ENCODE measurements at places on chromosomes 12 and 14. TPM values are rescaled to one million over a fixed set of nuclear protein-coding genes. Genes with fewer than 3 reads are reported as not detected.

DNA sequence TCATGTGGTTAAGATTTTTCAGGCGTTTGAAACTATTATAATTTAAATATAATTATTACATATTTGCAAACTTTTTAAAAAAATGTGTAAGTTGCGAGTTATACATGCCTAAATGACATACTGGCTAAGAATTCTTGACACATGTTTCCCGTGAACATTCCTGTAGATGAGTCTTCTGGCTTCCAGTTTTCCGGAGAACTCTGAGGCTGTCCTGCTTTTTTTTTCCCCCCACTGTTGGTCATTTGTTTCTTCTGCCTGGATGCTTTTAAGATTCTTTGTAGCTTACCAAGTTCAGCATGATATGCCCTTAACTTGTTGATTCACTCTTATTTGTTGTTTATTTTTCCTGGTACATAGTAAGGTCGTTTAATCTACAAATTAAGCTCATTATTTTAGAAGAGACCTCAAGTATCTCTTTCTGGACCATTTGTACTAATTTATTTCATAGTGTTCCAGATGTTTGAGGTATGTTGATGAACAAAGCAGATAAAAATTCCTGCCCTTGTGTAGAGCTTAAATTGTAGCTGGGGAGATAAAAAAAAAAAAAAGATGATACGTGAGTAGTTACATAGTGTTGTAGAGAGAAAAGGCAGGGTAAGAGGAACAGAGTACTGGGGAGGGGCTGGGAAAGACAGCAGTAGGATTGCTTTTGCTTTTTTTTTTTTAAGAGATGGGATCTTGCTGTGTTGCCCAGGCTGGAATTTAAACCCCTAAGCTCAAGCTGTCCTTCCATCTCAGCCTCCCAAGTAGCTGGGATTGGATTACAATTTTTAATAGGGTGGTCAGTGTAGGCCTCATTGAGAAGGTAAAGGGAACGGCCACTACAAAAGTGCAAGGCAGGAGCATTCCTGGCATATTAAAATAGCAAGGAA lies 32.8 kb downstream of the ARHGAP5 start:
- DNase-seq = no peak

GRCh38 chr12:49198431-49199155 lies 9.7 kb upstream of the TUBA1A start:
- DNase-seq = no peak

- no peak for DNase-seq
These were observed 380.1 kb downstream of the ZFP36L1 start for GRCh38 chr14:68412505-68413465.

- DNase-seq = no peak
These were observed 48.5 kb downstream of the ADGRD1 start for GRCh38 chr12:131002216-131002631.

DNA sequence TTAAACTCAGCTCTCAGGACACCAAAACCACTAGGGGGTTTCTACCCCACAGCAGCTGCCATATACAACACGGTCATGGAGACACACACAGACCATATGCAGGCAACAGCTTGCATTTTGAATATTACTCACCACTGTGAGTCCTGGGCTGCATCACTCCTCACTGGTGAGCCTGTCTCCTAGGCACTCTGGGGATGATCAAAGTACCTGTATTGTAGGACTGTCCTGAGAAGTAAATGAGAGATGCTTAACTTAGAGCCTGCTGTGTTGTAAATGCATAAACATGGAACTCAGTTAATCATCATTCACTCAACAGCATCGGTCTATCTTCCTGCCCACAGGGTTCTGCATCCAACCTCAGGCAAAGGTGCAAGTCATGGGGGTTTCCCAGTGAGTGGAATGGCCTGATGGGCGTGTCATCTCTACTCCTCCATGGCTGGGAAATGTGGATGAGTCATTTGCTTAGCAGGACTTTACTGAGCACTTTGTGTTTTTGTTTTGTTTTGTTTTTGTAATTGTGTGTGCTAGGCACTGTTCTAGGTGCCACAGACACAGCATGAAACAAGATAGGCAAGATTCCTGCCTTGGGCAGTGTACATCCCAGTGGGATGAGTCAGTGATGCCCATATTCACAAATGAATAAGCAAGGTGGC lies 1141.2 kb upstream of the TMEM132C start:
- no peak for DNase-seq

- DNase-seq = no peak
These were observed 12.4 kb downstream of the PPM1H start for GRCh38 chr12:62922539-62922938.

DNA sequence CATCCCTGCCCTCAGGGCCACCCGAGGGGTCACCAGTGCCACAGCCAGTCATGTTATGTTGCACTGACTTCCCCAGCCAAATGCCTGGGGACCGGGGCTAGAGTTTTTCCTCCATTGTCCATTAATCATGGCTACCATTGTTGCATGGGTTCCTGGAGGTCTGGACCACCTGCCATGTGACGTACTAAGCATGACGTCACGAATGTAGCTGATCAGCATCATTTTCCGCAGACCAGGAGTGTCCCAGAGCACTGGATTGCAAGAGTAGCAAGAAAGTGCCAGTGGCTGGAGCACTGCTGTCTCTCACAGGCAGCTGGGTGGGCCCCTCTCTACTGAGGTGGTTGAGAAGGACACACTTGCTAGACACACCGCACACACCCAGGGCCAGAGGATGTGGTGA lies 6.9 kb upstream of the C14orf180 start:
- DNase-seq = no peak

DNA sequence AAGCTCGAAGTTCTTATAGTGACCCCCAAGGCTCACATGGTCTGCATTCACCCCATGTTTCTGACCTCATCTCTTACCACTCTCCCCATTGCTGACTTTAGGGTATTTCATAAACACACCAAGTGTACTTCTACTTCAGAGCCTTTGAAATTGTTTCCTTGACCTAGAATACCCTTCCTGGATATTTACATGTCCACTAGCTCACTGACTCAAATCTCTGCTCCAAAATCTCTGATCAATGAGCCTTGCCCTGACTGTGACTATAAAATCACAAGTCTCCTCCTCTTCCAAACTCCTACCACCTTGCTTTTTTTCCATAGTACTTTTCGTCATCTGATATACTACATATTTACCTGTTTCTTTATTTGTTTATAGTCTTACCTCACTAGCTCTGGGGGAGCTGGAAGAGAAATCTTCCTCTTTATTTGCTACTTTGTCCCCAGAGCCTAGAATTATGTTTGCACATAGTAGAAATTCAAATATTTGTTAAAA lies 105.1 kb downstream of the RMST start:
- DNase-seq = no peak

GRCh38 chr14:92903359-92903758 lies 19.6 kb upstream of the CHGA start:
- no peak for DNase-seq

- no peak for DNase-seq
These were observed 691 bp downstream of the SLC2A13 start for GRCh38 chr12:40105265-40105514.

GRCh38 chr14:56170028-56170427 lies 51.8 kb downstream of the PELI2 start:
- no peak for DNase-seq

- no peak for DNase-seq
These were observed 48.5 kb downstream of the BBS10 start for GRCh38 chr12:76299536-76300296.

- no peak for DNase-seq
These were observed 138.0 kb downstream of the AACS start for GRCh38 chr12:125203145-125203765.

DNA sequence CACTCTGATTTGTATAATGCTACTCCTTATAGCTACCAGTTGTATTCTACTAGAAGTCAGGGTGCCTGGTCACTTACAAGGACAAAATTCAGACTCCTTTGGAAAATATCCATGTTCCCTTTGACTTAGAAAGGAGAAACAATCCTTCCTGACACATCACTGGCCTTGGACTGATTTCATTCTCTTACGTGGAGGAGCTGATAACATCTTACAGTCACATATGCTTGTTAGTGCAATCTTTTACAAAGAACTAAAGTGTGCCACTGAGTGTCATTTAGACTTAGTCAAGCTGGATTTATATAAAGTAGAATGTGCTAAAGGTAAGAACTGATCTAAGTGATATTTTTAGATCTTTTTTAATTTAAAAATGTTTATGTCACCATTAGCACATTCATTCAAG lies 131.0 kb upstream of the TMTC2 start:
- DNase-seq = no peak

- no peak for DNase-seq
These were observed 88.1 kb downstream of the PAPOLA start for GRCh38 chr14:96590190-96590864.

DNA sequence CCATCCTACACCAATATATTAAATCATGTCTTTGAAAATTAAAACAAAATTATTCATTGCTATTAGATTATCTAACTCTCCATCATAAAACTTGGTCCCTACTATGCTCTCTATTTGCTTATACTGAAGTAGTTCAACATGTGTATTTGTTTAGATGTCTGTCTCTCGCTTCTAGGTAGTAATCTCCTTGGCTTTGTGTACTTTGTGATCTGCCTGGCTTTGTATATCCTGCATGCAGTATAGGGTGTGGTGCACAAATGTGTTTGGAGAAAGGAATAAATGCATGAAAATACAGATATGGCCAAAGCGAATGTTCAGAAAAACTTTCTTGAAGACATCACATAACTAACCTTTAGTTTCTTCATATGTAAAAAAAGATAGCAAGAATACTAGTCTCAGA lies 246.6 kb upstream of the LRFN5 start:
- DNase-seq = no peak

DNA sequence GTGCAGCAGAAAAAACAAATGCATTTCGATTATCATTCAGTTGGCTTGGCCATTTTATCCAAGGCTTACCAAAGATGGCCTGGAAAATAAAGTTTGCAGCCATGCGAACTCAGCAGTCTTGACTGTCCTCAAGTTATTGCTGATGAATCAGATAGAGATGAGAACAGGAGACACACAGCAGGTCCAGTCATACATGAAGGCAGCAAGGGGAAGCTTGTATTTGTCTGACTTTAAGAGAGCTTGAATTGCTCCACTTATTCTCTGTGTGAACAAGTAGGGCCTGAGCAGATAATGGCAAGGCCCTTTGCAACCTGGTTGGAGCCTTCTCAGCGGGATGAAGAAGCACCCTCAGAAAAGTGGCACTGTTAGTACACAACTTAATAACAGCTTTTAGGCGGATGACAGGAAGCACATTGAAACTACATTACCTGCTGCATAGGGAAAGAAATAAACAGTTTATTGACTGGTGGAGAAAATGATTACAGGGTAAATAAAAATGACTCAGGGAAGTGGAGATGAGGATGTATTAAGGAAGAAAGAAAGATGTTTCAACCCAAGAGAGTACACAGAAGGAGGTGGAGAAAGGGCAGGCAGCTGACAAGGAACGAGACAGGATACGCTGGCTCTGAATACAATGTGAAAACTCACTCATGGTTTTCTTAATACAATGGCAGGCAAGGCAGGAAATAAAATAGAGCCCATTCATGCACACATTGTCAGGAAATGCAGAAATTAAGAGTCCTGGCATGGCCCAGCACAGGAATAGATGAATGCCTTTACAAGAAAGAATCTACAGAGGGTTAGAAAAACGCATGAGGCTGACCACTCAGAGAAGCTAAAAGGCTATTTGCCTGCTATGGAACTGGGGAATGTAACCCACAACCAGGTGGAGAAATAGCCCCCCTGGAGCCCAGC lies 128.4 kb downstream of the GALC start:
- no peak for DNase-seq

DNA sequence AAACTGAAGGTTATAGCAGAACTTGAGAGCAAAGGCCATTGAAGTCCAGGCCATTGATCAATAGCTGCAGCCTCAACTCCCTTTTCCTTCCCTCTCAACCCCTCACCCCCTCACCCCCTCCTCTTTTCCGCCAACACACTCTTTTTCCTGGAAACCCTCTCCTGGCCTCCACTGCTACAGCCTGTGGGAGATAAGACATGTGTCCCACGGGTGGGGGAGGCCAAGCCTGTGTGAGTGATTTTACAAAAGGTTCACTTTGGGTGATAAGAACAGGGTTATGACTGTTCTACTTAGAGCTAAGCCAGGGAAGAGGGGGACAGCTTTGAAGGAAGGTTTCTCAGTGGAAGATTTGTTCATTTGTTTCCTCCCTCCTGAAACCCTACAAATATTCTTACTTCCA lies 9.2 kb upstream of the FGF23 start:
- DNase-seq = no peak

- no peak for DNase-seq
These were observed 1145.3 kb downstream of the FSCB start for GRCh38 chr14:43361751-43362150.

PDE3A gene
- 1.3 TPM for total RNA-seq

OR11H12 gene
- not detected for total RNA-seq

OR6C6 gene
- not detected for total RNA-seq

RBM19 gene
- 27.4 TPM for total RNA-seq

KLRB1 gene
- total RNA-seq = not detected

LBHD2 gene
- total RNA-seq = not detected

GALNT16 gene
- 124 TPM for total RNA-seq

PLEKHD1 gene
- 1.3 TPM for total RNA-seq

KLHL33 gene
- 0.15 TPM for total RNA-seq

GNG2 gene
- 245 TPM for total RNA-seq

BEGAIN gene
- total RNA-seq = 7.0 TPM

DPF3 gene
- 13.7 TPM for total RNA-seq

SDS gene
- not detected for total RNA-seq

GXYLT1 gene
- 3.4 TPM for total RNA-seq

Measured in glutamatergic neuron (in vitro differentiated cells).